ENCODE measurements at places on chromosomes 3 and 15.

GRCh38 chr15:48144889-48145288, 24.1 kb downstream of the SLC24A5 start:
- peak; percentile 14 for DNase-seq

DNA sequence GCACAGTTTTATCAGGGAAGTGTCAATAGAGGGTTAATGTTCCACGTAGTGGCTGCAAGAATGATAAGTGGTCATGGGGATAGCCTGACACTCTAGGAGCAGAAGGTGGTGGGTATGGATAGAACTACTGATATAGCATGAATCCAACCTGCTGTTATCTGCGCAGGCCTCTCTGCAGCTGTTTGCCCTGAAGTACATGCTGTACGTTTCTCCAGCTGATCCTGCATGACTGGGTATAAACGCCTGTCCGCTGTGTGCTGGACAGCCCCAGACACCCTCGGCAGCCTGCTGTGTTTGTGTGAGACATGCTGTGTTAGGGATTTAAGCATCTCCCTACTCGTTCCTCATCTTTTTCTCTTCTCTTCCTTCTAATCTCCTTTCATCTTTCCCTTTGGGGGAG, 87.1 kb downstream of the LPP start:
- peak; percentile 51 for DNase-seq

GRCh38 chr3:118468801-118469200, 565.8 kb downstream of the IGSF11 start:
- no peak for DNase-seq

DNA sequence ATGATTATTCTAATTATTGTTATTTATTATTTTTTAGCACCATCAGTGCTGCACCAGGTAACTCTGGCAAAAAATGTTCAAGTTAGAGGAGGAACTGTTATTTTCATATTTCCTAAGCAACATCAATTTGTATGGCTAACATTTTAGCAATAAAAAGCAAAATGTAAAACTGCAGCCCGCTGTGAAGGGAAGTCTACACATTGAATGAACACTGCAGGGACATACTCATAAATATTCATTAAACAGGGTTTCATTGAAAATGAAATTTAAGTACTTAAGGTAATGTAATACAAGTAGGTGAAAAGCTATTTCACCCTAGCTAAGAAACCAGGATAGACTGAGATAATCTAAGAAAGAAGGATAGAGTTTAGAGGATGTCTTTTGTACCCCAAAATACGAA, 532.7 kb downstream of the NLGN1 start:
- no peak for DNase-seq

DNA sequence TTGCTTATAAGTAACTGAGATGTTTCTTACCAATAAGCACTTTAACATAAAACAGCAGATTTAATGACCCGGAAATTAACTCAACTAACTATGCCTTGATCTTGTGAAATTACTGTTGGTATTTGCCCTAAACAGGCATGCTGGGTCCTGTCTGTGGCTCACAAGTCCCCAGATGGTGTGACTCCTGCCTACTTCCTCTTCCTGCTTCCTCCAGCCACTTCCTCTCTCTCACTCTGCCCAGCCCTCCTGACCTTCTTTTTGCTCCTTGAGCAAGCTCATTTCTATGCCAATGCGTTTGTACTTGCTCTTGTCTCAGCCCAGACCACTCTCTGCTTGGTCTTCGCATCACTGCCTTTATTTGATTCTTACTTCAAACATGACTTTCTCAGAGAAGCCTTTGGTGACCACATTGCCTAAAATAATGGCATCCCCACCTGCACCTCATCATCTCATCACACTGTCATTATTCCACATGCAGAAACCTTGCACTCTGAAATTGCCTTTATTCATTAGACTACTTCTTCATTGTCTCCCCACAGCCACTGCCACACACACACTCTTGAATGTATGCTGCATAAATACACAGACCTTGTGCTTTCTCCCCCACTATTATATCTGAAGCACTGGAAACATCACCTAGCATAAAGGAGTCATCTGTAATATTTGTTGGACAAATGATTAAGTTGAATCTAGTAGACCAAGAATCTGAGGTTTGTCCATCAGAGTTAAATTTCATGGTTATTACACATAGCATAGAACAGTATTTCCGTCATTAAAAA, 256.3 kb upstream of the SEMA6D start:
- no peak for DNase-seq

- DNase-seq: no peak
Measured at GRCh38 chr3:109132801-109133473, 3.6 kb upstream of the C3orf85 start.

DNA sequence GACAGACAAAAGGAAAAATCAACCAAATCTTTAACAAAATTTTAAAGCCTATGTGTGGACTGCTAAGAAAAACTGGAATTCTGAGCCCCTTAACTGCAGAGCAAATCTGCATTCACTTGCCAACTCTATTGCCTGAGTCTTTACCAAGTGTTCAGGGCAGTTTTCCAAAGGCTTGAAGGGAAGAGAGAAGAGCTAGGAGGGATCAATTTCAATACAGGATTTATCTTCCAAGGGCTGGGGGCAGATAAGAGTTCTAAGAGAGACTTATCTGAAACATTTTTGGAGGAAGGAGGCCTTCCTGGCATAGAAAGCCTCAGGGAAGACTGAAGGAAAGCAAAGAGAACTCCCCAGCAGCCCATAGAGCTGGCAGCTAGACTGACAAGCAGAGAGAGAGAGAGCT, 31.4 kb upstream of the LSAMP start:
- no peak for DNase-seq

DNA sequence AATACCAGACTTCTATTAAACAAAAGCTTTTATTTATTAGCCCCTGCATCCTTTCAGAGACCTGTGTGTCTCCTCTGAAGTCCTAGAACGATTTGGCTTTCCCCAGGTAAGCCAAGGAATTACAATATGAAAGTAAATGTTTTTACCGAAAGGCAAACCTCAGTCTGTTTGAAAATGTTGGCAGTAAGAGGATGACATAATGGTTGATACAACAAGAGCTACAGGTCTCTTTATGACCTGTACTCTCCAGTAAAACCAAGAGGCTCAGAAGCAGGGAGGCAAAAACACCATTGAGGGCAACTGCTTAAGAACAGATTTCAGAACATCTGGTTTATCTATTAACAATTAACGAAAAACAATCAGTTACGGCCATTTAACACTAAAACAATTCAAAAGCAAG, 107.8 kb downstream of the ADAM10 start:
- no peak for DNase-seq

DNA sequence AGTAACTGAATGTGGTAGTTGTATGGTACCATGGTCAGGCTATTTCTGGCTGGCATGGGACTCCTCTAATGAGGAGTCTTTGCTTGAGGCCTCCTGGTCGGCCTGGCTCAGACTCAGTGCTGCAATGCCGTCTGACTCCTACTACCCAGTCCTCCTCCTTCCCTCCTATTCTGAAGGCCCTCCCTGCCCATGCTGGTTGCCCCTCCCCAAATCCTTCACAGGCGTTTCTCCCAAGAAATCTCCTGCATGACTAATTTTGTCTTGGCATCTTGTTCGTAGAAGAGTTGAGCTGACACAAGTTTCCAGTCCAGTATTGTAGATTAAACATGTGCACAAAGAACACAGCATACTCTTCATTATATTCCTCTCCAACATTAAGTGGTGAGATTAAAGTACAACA, 115.5 kb downstream of the NFKBIZ start:
- DNase-seq: no peak

DNA sequence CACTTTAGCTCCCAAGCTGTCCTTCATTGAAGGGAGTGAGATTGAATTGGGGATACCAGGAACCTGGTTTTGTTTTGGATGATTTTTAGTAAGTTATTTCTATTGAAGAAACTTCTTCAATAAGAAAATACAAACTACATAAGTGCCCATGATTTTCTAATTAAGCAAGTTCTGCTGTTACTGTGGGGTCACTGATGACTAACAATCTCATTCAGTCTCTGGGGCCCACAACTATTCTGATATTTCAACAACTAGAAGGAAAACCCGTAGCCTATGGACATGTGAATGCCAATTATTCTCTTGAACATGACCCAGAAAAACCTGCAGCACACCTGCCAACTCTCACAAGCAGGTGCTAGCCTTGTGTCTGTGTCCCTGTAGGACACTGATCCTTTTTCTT, 184.6 kb downstream of the DCLK3 start:
- DNase-seq: peak; percentile 43

- peak; percentile 78 for DNase-seq
Measured at GRCh38 chr3:127588806-127589577, 1.5 kb downstream of the TPRA1 start.

DNA sequence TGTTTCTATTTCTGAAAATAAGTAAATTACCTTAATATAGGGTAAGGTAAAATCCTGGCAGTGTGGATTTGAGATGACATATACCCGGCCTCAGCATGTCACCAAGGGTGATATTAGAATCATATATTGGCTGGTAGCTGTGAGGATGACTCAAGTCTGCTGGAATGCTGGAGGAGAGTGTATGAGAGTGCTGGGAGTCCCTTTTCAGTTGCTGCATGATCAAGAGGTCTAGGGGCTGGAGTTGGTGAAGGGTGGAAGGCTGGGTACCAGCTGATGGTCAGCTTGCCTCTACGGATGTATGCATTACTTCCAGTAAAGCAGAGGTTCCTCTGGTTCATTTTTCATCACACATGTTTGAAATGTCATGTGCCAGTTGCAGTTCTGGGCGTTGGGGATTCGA, 40.6 kb downstream of the SLC25A26 start:
- DNase-seq: peak; percentile 39

DNA sequence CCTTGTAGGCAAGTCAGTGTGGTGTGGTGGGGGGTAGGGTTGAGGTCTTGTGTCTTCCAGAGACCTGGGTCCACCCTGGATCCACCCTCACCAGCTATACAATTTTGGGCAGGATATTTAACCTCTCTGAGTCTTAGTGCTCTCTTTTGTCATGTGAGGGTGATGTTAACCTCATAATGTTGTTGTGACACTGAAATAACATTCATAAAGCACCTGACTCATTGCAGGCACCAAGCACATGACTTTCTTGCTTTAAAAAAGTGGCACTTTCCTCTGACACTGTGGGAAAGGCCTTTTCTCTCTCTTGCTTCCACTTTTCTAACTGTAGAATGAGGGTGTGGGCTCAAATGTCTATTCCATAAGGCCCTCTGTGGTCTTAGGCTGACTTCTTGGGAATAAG, 75.5 kb downstream of the SCN10A start:
- no peak for DNase-seq

- DNase-seq: peak; percentile 33
Measured at GRCh38 chr15:76467136-76467535, 130.6 kb downstream of the ISL2 start.

GRCh38 chr3:5112043-5112442, 10.0 kb upstream of the ARL8B start:
- no peak for DNase-seq

Data from AG10803 (cell line).